WTC11 (cell line): ENCODE measurements at places on chromosomes 12 and 14.

GRCh38 chr14:101501858-101502615 is 59.3 kb upstream of the DIO3 start:
- DNase-seq: no peak

GRCh38 chr12:31582155-31582554 is 8.8 kb downstream of the DENND5B start:
- DNase-seq: no peak

DNA sequence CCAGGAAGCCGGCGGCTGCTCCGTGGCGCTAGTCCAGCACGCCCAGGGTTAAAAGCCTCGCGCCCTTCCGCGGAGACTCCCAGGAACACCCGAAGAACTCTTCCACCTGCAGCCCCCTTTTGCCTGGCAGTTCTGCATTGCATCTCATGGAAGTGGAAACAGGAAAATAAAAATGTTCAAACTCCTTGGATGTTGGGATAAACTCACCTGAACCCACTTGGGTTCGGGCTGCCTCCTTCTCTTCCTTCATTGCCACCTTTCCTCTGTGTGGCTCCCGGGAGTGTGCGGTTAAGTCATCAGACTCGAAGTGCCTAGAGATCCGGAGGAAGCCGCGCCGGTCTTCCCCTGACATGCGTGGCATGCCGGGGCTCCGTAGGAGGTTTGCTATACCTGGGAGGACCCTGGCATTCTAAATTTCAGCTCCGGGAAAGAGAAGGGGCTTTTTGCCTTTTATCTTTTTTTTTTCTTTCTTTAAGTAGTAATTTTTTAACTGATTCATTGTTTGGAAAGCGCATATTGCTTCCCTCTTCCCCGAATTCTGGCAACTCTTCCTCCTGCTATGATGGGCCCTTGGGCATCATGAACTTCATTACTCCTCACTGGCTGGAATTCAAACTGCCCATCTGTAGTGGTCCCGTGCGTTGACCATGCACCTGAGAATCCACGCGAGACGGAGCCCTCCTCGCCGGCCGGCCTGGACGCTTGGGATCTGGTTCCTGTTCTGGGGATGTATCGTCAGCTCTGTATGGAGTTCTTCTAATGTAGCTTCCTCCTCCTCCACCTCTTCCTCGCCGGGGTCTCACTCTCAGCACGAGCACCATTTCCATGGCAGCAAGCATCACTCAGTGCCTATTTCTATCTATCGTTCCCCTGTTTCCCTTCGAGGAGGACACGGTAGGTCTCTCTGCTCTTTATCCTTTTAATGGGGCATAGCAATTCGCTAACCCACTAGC is 931.4 kb downstream of the DIO2 start:
- DNase-seq: peak; percentile 15

DNA sequence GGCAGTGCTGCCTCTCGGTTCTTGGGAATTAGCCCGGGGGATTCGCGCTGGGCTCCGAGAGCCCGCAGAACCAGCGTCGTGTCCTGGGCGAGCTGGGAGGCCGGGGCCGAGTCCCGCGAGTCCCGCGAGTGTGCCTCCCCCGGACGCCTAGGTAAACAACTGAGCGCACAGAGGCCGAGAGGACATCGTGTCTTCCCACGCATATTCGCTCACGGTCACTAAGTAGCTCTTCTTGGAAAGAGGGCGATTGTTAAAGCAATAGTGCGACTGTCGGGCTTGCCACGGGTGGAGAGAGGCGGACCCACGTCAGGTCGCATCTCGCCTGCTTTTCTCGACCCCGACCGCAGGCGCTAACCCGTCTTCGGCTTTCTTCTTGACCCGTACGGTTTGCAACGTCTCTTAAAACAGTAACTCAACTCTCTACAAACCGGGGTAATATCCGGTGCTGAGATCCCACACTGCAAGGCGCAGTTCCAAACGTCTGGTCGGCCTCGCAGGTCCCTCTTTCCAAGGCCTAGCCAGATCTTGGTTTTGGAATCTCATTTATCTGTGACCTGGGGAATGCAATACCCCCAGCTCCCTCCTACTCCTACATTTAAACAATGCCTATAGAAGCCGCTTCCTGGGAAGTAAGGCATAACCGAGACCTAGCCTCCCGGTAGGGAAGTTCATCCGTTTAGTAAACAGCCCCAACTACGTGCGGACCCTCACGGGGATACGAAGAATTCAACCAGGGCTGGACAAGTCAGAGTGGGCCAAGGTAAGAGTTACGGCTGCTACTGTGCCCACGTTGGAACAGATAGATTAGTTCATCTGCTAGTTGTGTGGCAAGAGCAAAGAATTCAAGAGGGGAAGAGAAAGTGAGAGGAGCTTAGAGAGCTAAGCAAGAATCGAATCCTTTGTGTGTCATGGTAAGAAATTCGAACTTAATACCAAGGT is 736 bp upstream of the PHLDA1 start:
- peak; percentile 41 for DNase-seq

- no peak for DNase-seq
Observed at GRCh38 chr12:2797721-2798418, 3.1 kb downstream of the FKBP4 start.

GRCh38 chr14:55913324-55914025 is 204.7 kb upstream of the PELI2 start:
- no peak for DNase-seq

GRCh38 chr12:80761838-80762237 is 45.1 kb downstream of the MYF5 start:
- DNase-seq: no peak

DNA sequence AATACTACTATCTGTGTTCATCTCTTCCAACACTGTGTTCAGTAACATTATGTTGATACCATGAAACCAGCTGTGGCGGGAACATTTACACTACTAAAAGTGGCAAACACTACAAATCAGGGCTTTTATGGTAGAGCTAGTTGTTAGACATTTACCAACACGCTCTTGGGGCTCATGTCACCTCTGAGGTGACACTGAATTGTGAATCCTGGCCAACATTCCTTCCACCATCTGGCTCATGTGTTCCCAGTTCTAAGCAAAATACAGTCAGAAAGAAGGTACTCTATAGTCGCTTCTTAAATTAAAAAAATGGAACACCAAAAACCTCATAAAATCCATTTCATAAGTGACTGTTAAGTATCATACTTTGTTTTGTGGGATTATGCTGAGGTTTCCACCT is 436.6 kb downstream of the FUT8 start:
- no peak for DNase-seq

- DNase-seq: peak; percentile 59
Observed at GRCh38 chr12:124744659-124745464, 118.8 kb downstream of the SCARB1 start.

- no peak for DNase-seq
Observed at GRCh38 chr14:87833026-87833425, 160.0 kb downstream of the GALC start.

DNA sequence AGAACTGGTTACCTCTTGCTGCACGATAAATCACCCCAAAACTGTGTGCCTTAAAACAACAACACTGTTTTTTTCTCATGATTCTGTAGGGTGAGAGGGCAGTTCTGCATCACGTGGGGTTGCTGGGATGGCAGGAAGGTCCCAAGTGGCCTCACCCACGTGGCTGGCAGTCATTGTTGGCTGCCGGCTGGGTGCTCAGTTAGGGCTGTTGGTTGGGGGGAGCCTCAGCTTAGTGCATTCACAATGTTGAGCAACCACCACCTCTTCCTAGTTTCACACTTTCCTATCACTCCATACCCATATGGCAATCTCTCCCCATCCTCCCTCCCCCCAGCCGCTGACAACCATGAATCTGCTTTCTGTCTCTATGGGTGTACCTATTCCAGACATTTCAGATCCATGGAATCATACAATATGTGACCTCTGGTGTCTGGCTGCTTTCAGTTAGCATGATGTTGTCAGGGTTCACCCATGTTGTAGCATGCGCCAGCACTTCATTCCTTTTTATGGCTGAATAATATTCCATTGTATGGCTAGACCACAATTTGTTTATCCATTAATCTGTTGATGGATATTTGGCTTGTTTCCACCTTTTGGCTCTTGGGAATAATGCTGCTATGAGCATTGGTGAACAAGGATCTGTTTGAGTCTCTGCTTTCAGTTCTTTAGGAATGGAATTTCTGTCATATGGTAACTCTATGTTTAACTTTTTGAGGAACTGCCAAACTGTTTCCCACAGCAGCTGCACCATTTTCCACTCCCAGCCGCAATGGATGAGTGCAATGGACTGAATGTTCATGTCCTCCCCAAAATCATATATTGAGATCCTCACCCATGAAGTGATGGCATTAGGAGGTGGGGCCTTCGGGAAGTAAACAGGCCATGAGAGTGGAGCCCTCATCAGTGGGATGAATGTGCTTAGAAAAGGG is 11.2 kb upstream of the POP5 start:
- no peak for DNase-seq

GRCh38 chr14:61281948-61282275 is 774 bp upstream of the TMEM30B start:
- no peak for DNase-seq

DNA sequence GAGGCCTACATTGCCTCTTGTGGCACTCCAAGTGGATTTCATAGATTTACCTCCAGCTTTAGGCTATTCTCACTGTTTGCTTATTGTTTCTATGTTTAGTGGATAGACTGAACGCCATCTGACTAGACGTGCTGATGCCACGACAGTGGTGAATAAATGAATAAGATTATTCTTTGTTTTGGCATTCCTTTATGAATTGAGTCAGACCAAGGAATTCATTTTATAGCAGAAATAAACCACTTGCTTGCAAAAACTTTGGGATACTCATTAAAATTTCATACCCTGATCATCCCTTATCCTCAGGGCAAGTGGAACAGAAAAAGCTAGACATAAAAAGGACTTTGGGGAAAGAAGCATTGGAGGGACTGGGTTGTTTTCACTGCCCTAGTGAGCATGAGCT is 71.7 kb upstream of the FERMT2 start:
- DNase-seq: no peak

- DNase-seq: no peak
Observed at GRCh38 chr14:72070458-72070857, 138.2 kb downstream of the RGS6 start.

DNA sequence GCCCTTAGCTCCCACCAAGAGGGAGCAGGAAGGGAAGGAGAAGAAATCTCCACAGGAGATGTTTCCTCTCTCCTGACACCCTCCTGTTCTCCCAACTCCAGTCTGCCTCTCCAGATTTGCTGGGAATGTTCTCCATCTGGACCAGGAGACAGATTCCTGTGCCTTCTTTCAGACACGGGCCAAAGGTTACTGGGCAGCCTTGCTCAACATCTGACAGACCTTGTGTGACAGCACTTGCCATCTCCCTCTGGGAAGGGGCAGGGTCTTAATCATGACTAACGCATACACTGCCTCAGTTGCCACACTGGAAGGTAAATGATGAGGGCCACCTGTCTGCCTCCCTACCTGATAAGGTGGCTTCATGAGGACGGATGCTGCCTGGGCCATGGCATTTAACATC is 2.5 kb upstream of the TTC7B start:
- DNase-seq: no peak

DNA sequence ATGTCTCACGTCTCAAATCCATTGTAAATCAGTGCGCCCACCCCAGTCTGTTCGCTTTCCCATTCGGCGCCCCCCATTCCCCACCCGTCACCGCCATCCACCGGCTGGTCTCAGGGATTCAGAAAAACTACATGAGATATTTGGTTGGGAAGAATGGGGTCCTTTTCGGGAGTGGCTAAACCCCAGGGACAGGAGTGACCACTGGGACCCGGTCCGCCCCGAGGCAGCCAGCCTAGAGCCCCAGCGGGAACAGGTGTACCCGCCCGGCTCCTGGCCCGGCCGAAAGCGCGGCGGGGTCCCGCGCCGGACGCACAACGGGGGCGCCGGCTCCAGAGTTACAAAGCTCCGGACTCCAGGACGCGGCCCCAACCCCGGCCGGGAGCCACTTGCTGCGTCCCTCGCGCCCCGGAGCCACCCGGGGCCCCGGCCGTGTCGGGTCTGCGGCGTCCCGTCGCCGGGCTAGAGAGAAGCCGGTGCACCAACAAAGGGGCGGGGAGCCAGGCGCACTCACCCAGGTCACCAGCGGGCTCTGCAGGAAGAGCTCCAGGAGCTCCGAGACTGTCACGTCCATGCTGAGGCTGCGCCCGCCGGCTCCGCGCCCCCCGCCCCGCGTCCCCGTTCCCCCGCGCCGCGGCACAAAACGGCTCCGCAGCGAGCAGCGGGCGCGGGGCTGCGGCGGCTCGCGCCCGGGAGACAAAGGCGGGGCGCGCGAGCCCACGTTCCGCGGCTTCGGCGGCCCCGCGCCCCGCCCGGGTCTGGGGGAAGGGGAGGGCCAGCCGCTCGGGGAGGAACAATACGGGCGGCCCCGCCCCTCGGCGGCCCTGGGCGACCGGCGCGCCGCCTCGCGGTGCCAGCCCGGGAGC is at the start of gene CCDC88C:
Gene CCDC88C, minus strand, starts transcription at position 701 of the 863 bp plus-strand sequence. Its CDS starts 130 bp downstream, at position 571.
- peak; percentile 64 for DNase-seq

- peak; percentile 61 for DNase-seq
Observed at GRCh38 chr12:120925740-120926563, 21.8 kb upstream of the SPPL3 start.

DNA sequence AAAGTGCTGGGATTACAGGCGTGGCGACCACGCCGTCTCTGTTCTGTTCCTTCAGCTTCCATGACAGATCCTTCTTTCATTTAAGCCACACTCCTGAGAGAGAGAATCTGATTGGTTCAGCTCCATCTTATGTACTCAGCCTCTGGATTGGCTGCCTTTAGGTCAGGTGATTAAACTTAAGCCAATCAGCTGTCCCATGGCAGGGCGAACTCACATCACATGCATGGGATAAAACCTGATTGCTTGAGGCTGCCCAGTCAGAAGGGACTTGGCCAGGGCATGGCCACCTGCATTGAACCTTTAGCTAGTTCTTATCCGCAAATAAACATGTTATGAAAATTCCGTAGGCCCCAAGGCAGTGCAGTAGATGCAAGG is 274.2 kb downstream of the SUDS3 start:
- no peak for DNase-seq

DNA sequence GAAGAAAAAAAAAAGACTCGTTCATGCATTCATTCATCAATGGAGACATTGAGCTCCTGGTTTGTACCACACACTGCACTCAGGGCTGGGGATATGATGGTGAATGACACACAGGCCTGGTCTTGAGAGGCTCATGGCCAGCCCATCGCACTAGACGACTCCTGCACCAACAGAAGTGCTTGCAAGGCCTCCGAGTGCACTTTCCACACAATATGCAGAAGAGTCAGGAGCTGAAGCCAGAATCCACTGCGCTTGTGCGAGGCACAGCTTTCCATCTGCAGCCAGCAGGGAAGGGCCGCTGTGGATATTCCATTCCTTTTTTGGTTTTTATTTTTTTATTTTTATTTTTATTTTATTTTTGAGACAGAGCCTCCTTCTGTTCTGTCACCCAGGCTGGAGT is 192.4 kb downstream of the DICER1 start:
- no peak for DNase-seq

DNA sequence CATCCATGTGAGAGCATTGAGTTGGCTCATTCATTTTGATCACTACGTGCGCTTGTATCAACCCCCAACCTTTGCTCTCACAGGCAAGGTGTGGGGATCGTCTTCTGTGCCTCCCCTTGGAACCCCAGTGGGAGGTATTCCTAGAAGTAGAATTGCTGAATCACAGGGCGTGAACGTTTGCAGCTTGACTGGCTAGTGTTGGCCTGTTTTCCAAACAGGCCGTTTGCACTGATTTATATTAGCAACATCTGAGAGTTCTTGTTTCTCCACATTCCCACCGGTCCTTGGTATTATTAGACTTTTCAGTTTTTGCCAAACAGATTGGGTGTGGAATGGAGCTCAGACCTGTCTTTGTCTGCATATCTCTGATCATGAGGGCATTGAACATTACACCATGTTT is 288.6 kb upstream of the PWP1 start:
- DNase-seq: no peak
